ENCODE measurements at places on chromosomes 2 and 18. TPM values are rescaled to one million over a fixed set of nuclear protein-coding genes. Genes with fewer than 3 reads are reported as not detected.

DNA sequence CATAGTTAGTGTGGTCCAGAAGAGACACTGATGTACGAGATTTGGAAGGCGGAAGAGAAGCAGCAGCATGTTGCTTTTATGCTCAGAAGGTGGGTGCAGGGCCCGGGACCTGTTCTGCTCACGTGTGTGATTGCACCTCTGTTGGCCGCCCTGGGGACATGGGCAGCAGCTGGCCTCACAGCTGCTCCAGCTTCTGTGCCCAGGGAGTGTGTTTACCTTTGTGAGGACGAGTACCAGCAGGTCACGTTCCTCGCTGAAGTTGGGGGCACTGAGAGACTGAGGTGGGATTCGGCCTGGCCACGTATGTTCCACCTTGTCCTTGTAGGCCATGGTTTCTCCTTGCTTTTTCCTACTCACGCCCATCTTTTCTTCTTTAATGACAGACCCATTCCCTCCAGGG lies 86.3 kb downstream of the PMAIP1 start:
- H3K4me1 ChIP-seq = no peaks in the 10 kb centered on the region
- H3K27me3 ChIP-seq = no peaks in the 10 kb centered on the region
- no peak overlapping the region for H3K4me3 ChIP-seq
- no peak for DNase-seq

ATG4B gene
- 102 TPM for total RNA-seq

DNA sequence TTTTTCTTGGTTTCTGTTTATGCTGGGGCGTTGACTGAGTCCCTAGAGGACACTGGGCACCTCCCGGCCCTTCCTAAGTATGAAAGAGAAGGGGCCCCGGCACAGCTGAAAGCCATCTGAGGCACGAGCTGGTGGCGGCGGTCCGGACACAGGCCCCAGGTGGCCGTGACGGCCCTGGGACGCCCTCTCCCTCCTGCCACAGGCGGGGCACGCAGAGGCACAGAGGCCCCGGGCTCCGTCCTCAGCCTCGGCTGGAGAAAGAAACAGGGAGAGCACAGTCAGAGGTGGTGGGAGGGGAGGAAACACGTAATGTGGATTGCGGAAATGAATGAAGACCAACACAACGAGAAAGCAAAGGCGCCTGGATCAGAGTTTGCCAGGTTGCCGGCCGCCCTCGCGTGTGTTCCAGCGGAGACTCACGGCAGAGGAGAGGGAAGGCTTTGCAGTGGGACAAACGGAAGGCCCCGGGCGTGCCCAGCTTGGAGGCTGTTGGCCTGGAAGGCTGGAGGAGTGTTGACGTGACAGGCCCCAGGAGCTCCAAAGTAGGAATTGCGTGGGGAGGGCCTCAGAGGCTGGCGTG lies 119.1 kb downstream of the PTGR3 start:
- no peaks in the 10 kb centered on the region for H3K27me3 ChIP-seq
- H3K36me3 ChIP-seq = no peaks in the 10 kb centered on the region
- no peak overlapping the region for H3K27ac ChIP-seq
- peak; percentile 25 for DNase-seq

- peaks cover 4% of the 10 kb centered on the region for H3K36me3 ChIP-seq
- H3K4me3 ChIP-seq = no peak overlapping the region
- DNase-seq = no peak
- peaks cover 42% of the 10 kb centered on the region for H3K4me1 ChIP-seq
Observed at GRCh38 chr18:54220406-54220805, 4.1 kb downstream of the MBD2 start.

STON1 gene
- 14.9 TPM for total RNA-seq

DNA sequence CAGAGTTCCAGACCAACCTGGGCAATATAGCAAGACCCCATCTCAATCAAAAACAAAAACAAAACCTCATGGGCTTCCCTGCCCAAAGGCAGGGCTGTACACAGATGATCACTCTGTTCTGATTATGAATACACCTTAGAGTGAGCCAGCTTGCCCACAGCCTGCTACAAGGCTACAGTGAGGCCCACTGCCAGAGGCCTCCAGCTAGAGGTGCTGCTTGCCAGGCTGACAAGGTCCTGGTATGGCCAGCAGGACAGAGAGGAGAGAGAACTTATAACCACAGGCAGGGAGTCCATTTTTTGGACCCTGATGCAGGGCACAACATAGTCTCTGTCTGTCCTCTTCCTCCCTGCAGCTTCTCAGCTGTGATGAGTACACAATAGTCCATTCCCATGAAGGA lies 41.5 kb downstream of the KANSL3 start:
- H3K36me3 ChIP-seq = 0 out of 2 replicates have a peak, but pooled peaks cover 23% of the 10 kb centered on the region
- H3K27ac ChIP-seq = no peak overlapping the region
- no peak overlapping the region for H3K4me3 ChIP-seq
- no peaks in the 10 kb centered on the region for H3K27me3 ChIP-seq

DNA sequence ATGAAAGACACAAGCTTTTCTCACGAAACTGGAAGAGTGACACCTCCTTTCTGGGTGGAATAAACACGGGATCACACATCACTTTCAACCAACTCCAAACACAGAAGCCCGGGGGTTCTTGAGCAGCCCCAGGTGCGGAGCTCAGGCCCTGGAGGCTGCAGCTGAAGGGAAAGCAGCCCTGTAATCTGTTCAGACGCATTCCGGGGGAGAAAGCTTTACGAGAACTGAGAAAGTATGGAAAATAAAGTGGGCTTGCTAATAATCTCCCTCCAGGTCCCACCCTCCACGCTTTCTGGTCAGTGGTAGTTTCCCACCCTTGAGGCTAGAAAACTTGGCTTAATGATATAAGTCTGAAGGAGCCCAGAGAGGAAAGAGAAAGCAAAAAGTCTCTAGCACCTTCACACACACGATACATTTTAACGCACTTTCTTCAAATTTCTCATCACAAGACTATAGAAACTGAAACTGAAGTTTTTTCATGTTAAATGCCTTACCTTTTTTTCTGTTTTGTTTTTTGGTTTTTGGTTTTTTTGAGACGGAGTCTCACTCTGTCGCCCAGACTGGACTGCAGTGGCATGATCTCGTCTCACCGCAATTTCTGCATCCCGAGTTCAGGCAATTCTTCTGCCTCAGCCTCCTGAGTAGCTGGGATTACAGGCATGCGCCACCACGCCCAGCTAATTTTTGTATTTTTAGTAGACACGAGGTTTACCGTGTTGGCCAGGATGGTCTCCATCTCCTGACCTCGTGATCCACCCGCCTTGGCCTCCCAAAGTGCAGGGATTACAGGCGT lies 141.3 kb downstream of the AFF3 start:
- no peaks in the 10 kb centered on the region for H3K36me3 ChIP-seq
- no peak for DNase-seq
- H3K4me3 ChIP-seq = no peak overlapping the region
- no peaks in the 10 kb centered on the region for H3K27me3 ChIP-seq
- H3K27ac ChIP-seq = no peak overlapping the region

ICA1L gene
- 5.6 TPM for total RNA-seq

DNA sequence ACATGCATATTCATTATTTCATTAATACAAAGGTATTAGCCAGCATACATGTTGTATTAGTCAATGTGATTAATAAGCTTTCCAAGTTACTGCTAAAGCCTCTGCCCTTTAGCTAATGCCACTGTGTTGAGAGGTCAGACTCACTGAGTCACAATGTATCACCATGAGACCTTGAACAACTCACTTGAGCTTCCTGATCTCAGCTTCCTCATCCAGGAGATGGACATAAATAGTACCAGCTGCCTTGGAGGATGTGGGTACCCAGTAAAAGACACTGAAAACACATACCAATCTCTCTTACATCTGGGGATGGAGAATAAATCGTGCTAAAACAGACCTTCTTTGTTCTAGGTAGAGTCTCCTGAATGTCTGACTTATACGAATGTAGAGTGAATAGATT lies 224.6 kb downstream of the EPHA4 start:
- no peaks in the 10 kb centered on the region for H3K27me3 ChIP-seq
- no peak for DNase-seq
- H3K4me3 ChIP-seq = no peak overlapping the region
- no peaks in the 10 kb centered on the region for H3K4me1 ChIP-seq

DNA sequence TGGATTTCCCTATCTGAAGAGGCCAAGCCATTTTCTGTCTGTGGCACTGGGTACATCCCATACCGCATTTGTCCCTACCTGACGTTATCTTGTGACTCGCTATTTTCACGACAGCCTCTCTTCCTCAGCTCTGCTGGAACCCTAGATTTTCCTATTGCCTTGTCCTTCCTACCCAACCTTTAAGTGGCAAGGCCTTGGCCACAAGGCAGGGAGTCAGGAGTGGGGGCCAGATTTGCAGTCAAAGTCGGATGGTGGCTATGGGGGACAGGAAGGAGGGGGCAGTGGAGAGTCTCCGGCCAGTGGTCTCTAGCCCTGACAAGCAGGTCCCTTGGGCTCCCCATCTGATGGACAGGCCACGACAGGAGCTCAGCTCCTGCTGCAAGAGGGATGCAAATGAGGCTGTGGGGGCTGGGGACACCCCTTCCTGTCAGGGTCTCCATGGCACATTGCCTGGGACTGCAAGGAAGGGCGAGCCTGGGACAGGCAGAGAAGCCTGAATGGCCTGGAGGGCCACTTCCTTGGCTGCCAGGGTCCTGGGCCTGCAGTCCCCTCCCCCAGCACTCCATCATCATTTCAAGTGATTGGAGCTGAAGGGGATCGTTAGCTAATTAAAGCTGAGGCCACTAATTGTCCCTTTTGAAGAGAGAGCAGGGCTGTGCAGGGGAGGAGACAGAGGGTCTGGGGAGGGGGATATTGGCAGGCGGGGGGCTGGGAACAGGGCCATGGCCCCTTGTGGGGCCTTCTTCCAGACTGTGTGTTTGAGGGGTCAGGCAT lies 6.3 kb upstream of the ECEL1 start:
- H3K4me1 ChIP-seq = peaks cover 11% of the 10 kb centered on the region
- H3K36me3 ChIP-seq = no peaks in the 10 kb centered on the region
- H3K27ac ChIP-seq = no peak overlapping the region
- peaks cover 12% of the 10 kb centered on the region for H3K27me3 ChIP-seq

- H3K4me1 ChIP-seq = peaks cover 58% of the 10 kb centered on the region
- H3K36me3 ChIP-seq = no peaks in the 10 kb centered on the region
Observed at GRCh38 chr2:64218137-64218802, 74.0 kb upstream of the PELI1 start.

- H3K27ac ChIP-seq = no peak overlapping the region
- peaks cover 24% of the 10 kb centered on the region for H3K4me1 ChIP-seq
- DNase-seq = no peak
- H3K27me3 ChIP-seq = no peaks in the 10 kb centered on the region
- no peaks in the 10 kb centered on the region for H3K36me3 ChIP-seq
- no peak overlapping the region for H3K4me3 ChIP-seq
Observed at GRCh38 chr2:118091140-118091478, 2.8 kb downstream of the INSIG2 start.

GRCh38 chr2:61018318-61018755 lies 282 bp upstream of the PUS10 start:
- H3K4me3 ChIP-seq = peak overlapping the region; percentile 57
- no peaks in the 10 kb centered on the region for H3K36me3 ChIP-seq
- H3K27ac ChIP-seq = peak overlapping the region; percentile 98

GRCh38 chr2:152618193-152618564 lies 99.1 kb downstream of the PRPF40A start:
- peaks cover 15% of the 10 kb centered on the region for H3K36me3 ChIP-seq
- H3K27ac ChIP-seq = no peak overlapping the region
- no peak overlapping the region for H3K4me3 ChIP-seq
- no peaks in the 10 kb centered on the region for H3K4me1 ChIP-seq
- no peaks in the 10 kb centered on the region for H3K27me3 ChIP-seq
- DNase-seq = no peak

DNA sequence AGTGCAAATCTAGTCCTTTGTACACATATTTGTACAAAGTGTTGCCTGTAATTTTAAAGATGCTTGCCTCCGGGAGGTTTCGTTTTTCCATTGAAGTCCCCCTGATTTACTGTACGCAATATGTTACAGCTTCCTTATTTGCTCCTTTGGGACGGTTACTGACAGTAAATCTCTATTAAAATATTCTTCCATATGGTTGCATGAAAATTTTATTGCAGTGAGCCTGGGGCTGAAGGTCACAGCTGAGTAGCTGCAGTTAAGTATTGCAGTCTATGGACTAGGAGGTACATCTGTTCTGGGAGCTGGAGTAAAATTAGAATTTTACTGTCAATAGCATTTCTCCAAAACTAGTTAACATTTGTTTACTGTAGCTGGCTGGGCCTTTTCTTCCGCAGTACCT lies 119.2 kb downstream of the ETAA1 start:
- H3K4me3 ChIP-seq = no peak overlapping the region
- H3K27ac ChIP-seq = no peak overlapping the region

TYW5 gene
- total RNA-seq = 19.6 TPM

DNA sequence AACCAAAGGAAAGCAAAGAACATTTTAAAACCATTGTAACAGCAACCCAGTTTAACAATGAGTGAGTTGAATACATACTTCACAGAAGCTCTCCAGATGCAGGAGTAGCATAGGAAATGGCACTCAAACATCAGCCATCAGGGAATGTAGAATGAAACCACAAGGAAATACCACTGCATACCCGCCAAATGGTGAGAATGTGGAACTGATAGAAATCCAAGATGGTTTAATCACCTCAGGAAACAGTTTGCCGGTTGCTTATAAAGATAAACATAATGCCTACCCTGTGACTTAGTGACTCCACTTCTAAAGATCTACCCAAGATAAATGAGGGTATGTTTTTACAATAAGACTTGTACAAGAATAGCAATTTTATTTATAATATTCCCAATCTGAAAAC lies 132.0 kb downstream of the GALNT1 start:
- H3K36me3 ChIP-seq = no peaks in the 10 kb centered on the region
- H3K4me1 ChIP-seq = no peaks in the 10 kb centered on the region
- no peak overlapping the region for H3K27ac ChIP-seq

- H3K4me3 ChIP-seq = peak overlapping the region; percentile 75
- peak; percentile 56 for DNase-seq
- H3K27me3 ChIP-seq = no peaks in the 10 kb centered on the region
- peaks cover 17% of the 10 kb centered on the region for H3K4me1 ChIP-seq
- H3K36me3 ChIP-seq = no peaks in the 10 kb centered on the region
- peak overlapping the region; percentile 85 for H3K27ac ChIP-seq
Observed at GRCh38 chr2:208265371-208265800, 669 bp upstream of the PIKFYVE start.

ADRA2B gene
- 7.9 TPM for total RNA-seq

DNA sequence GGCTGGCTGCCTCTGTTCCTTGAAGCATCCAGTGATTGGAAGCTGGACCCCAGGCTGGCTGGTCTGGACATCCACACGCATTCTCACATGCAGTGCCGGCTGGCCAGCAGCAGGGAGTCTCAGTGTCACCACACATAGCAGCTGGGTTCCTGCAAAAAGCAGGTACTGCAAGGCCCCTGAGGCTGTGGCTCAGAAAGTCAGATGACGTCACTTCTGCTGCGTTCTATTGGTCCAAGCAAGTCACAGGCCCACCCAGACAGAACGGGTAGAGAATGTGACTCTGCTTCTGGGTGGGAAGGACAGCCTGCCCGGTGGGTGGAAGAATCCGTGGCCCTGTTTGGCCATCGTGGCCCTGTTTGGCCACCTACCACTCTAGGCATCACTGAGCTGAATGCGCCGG lies 51.3 kb upstream of the SPP2 start:
- peak; percentile 21 for DNase-seq
- no peak overlapping the region for H3K4me3 ChIP-seq
- H3K27me3 ChIP-seq = no peaks in the 10 kb centered on the region
- H3K27ac ChIP-seq = no peak overlapping the region
- H3K4me1 ChIP-seq = peaks cover 6% of the 10 kb centered on the region

GRCh38 chr2:44894058-44894457 lies 47.4 kb upstream of the SIX3 start:
- H3K4me1 ChIP-seq = no peaks in the 10 kb centered on the region
- H3K27me3 ChIP-seq = no peaks in the 10 kb centered on the region
- no peak for DNase-seq

PRKAG3 gene
- not detected for total RNA-seq
